ENCODE measurements at places on chromosomes 5 and 9.

GRCh38 chr5:135353952-135354721 lies 44.9 kb downstream of the MACROH2A1 start:
- DNase-seq, result no peak

- no peak for DNase-seq
Measured at GRCh38 chr9:123816817-123817472, 113.0 kb downstream of the DENND1A start.

GRCh38 chr9:546797-547223 lies 294.7 kb upstream of the DMRT1 start:
- DNase-seq, result peak; percentile 45

- DNase-seq, result no peak
Measured at GRCh38 chr5:56070851-56071465, 76.2 kb upstream of the IL6ST start.

- no peak for DNase-seq
Measured at GRCh38 chr5:123482258-123482657, 29.7 kb upstream of the CSNK1G3 start.

- no peak for DNase-seq
Measured at GRCh38 chr5:42854795-42855194, 43.1 kb upstream of the SELENOP start.

- DNase-seq, result no peak
Measured at GRCh38 chr9:27581826-27582225, 8.5 kb upstream of the C9orf72 start.

DNA sequence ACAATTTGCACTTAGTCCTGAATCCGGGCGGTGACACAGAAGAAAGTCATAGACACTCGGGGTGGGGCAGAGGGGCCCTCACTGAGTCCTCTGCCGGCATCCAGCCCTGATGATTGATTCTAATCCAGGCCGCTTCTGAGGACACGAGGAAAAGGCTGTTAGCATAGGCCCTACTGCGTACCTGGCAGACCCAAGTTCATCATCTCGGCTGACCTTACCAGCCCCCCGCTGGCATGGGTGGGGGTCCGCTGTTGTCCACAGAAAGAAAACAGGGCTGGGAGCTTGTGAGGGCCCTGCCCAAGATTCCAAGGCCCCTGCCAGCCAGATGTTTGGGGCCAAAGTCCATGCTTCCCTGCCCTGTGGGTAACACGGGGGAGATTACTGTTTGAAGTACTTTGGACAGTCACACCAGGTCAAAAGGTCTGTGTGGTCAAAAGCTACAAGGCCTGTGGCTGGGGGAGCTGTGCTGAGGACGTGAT lies 24.5 kb downstream of the ERGIC1 start:
- DNase-seq, result no peak

- DNase-seq, result no peak
Measured at GRCh38 chr5:151617841-151618710, 26.9 kb upstream of the FAT2 start.

- DNase-seq, result no peak
Measured at GRCh38 chr5:177131352-177132135, 2.0 kb upstream of the NSD1 start.

- no peak for DNase-seq
Measured at GRCh38 chr5:109161914-109162683, 247.7 kb downstream of the PJA2 start.
